ENCODE measurements at places on chromosomes 6 and 20.

DNA sequence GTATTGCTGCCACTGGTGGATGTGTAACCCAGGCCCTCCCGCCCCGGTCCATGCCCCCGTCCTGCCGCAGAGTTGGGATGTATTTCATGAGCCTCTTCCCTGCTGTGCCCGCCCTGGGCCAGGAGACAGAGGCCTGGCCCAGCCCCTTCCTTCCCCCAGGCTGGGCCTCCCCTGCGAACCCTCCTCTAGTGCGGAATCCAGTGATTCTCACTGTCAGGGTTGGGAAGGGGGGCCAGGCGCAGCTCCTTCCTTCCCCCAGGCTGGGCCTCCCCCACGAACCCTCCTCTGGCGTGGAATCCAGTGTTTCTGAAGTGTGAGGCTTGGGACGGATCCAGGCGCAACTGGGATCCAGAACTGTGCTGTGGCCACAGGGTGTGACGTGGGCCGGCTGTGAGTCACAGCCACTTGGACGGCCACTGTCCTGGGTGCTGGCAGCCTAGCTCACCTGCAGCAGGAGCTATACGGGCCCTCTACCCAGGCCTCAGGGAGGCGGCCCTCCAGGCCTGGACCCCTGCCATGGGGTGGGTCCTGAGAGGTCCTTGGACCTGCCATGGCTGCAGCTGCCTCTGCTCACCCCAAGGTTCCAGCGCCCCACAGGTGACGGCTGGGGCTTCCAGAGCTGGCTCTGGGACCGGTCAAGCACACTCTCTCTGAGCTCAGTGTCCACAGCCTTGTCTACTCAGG, 28.3 kb downstream of the COL20A1 start:
- DNase-seq = no peak

- no peak for DNase-seq
These were observed 150.2 kb downstream of the LPA start for GRCh38 chr6:160513836-160514235.

- no peak for DNase-seq
These were observed 10.4 kb downstream of the SRC start for GRCh38 chr20:37356387-37356786.

DNA sequence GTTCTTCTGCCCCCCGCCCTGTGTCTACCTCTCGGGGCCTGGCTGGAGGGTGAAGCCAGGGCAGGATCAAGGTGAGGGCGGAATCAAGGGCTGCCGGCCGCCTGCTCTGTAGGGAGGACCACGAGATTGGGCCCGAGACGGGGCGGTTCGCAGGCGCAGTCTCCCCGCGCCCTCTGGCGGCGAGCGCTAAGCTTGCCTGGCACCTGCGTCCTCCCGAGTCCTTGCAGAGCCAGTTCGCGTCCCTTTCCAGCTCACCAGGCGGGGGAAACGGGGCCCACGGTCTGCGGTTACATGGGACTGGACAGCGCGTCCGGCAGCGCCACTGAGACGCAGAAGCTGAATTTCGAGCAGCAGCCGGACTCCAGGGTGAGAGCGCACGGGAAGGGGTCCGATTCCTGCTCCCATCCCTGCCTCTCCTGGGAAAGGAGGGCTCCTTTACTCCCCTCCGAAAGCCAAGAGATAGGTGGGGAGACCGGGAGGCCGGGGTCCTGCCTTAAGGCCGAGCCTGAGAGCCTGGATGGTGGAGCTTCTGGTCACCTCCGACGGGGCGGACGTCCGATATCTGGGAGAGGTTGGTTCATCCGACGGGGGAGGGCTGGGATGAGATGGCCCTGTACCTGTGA, 3.6 kb upstream of the MATN4 start:
- DNase-seq = peak; percentile 80

DNA sequence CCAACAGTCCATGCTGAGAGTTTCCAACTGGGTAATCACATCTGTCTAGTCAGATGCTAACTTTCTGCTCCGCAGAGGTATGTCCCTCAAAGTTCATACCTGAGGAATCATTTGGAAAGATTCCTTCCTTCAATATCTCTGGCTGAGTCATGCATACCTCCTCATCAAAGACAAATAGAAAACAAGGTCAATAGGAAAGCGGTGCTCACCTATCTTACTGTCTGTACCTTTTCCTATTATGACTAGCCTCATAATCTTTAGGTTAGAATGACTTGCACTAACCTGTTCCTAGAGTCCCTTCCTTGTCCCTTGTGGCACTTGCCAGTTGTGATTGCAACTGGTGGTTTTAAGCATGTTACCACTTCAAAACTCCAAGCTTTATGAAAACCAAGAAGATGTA, 78.2 kb upstream of the PTPRK start:
- DNase-seq = no peak

DNA sequence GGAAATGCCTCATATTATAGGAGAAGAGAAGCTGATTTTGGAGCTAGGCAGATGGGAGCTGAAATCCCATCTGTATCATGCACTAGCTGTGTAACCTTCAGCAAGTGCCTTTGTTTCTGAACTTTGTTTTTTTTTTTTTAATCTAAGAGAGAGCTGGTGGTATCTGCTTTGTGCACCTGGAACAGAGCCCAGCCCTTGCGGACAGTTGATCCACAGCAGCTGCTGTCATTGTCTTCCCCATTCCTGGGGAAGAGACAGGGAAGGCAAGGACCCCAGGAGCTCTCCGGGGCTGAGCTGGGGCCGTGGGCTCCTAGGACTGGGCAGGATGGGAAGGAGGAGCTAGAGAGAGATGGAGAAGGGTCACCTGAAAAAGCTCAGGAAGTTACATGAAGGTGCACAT, 92.1 kb downstream of the SYNJ2 start:
- no peak for DNase-seq

DNA sequence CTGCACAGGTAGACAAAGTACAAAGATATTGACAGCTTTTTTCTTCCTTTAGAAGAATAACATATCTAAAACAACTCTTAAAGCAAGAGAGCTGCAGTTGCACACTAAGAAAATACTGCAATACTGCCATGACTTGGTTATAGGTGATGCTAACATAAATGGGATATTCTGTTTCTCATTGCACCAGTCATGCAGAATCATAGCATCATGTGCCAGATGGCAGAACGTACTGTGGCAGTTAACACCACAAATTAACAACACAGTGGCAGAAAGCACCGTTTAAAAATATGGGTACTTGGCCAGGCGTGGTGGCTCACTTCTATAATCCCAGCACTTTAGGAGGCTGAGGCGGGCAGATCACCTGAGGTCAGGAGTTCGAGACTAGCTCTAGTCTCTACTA, 7.4 kb downstream of the ASXL1 start:
- DNase-seq = no peak

DNA sequence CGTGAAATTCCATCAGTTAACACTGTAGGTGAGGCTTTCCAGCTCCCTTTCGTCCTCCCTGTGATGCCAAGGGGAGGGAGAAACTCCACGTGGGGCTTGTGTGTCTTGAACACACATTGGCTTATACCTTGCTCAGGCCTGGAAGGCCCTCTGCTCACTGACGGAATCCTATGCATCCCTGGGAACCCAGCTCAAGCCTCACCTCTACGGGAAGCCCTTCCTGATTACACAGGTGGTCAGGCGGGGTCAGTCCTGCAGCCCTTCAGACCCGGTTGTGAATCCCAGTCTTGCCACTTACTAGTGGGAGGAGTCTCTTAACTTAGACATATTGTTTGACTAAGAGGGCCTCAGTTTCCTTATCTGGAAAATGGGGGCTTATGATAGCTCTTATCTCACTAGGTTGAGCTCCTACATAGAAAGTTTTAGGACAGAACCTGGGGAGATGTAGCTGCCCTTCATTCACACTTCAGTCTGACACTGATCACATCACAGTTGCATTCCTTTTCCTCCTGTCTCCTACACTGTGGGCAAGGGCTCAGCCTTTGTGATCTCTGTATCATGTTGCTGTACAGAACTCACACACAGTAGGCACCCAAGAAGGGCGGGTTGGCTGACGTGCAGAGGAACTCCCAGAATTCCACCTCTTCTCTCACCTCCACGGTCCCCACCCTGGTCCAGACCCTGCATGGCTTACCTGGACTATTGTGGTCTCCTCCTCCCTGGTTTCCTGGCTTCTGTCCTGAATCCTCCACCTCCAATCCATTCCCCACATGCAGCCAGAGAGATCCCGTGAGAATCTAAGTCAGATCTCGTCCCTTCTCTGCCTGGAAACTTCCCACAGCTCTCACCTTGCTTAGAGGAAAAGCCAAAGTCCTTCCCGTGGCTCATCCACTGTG, 129.6 kb downstream of the CEBPB start:
- no peak for DNase-seq

DNA sequence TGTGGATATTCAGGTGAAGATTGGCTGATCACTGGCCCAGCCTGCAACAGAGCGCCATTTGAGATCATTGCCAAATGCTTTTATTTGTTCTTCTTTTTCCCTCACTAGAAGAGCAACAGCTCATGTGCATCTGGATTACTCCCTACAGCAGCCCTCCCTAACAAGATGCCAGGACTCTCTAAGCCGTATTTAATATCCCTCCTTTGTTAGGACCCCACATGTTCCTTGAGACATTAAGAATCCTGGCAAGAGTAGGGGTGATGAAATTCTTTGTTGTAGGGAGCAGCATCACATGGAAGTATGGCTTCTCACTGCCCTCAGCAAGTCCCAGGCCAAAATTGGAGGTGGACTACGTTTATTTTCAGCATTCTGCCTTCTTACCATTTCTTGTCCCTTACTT, 167.8 kb downstream of the PAX1 start:
- no peak for DNase-seq

GRCh38 chr6:124684621-124685020, 277.6 kb upstream of the RNF217 start:
- DNase-seq = no peak

- DNase-seq = no peak
These were observed 48.5 kb downstream of the RPF2 start for GRCh38 chr6:111030008-111031007.

DNA sequence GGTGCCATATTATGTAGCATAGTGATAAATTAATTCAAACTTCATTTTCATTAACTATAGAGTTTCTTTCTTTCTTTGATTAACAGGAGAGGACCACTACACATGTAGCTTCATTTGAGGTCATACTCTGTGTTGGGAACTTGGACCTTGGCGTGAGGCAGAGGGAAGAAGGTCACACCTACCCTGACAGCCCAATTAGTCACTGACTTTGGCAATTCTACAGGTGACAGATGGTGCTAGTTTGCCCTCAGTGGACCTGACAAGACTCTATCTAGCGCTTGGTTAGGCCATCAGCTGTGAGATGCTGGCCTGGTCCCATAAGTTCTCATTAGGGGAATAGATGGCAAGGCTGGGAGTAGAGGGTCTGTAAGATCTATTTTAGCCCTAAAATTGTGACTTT, 14.2 kb downstream of the SLX4IP start:
- no peak for DNase-seq
